ENCODE measurements at places on chromosomes 1 and 21.

DNA sequence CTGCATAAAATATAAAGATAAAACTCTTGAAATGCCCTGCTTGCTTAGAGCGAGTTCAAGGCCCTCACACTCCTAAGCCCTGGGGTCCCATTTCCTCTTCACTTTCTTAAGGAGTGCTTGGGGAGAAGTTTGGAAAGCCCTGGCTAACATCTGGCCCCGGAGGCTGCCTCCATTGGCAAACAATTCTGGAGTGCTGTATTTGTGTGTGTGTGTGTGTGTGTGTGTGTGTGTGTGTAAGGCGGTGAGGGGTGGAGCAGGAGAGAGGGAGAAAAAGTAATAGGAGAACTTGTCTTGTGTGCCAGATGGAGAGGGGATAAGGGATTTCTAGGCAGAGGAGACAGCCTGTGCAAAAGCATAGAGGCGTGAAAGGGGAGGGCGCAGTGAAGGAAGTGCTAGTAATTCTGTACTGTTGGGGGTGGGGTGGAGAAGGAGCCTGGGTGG, 578 bp upstream of the TRIM62 start:
- DNase-seq = no peak

DNA sequence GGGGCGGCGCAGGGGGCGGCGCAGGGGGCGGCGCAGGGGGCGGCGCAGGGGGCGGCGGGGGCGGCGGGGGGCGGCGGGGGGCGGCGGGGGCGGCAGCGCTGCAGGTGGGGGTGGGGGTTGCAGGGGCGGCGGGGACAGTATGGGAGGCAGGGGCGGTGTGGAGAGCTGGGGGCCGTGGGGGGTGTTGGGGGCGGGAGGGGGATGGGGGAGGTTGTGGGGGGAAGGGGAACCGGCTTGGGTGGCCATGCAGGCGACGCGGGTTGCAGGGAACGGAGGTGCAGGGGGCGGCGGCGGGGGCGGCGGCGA, 13.0 kb upstream of the SLC19A1 start:
- DNase-seq = no peak

DNA sequence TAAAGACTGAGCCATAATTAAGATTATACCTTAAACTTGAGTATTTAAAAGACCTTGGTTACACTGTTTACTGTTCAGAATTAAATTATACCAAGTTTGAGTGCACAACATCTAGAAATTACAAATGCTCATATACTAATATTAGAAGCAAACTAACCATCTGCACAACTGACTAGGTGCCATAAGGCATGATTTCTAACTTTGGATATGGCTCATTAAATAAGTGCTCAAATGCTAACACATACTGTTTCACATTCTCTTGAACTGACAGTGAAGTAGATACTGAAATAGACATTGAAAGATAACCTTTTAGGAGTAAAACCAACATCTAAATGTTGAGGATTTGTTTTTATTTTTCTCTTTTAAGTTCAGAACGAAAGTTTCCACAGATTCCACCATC, 74.1 kb downstream of the PRKAA2 start:
- no peak for DNase-seq

DNA sequence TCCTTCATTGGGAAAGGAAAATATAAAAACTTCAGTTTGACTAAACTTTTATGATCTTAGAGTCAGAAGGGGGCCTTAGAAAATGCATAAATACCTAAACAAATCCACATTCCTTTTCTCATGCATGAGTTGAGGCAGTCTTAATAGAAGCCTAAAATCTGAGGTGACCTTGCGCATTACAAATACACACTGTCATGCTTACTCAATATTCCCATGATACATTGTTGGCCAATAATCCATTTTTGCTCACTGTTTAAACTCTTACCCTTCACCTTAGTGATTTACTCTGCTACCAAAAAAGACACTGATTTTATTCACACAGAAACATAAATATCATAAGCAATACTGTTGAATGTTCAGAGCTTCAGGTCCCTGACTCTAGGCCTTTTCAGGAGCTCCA, 19.1 kb upstream of the TMCO1 start:
- DNase-seq = no peak

GRCh38 chr1:162868972-162869371, 8.0 kb upstream of the CCDC190 start:
- DNase-seq = no peak

- DNase-seq = peak; percentile 35
Measured at GRCh38 chr1:117093870-117094621, 27.5 kb downstream of the TRIM45 start.

GRCh38 chr21:39902986-39903385, 35.7 kb downstream of the PCP4 start:
- no peak for DNase-seq

DNA sequence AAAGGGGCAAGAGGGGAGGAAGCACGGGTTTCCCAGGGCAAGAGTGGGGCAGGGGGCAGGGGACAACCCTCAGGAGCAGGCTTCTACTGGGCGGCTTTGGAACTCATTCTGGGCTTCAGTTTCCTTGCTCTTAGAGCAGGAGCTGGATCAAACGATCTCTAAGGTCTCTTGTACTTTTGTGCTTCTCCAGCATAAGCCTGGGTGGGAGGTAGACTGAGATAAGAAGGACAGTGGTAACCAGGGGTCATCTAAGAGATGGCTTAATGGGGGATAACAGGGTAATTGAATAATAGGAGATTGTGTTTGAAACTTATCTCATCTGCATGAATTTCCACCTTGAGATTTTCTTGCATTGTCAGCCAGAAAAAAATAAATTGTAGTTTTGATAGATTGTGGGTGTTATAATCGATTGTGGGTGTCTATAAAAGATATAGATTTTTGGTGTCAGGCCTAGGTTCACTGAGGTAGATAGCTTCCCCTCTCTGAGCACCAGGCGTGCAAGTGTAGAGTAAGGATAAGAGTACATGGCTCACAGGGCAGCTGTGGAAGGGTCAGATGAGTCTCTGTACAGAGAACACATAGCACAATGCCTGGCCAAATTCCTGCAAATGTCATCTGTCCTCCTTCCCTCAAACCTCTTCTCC, 68.0 kb downstream of the CD58 start:
- no peak for DNase-seq

GRCh38 chr21:43353282-43354025, 73.5 kb downstream of the SIK1 start:
- no peak for DNase-seq

DNA sequence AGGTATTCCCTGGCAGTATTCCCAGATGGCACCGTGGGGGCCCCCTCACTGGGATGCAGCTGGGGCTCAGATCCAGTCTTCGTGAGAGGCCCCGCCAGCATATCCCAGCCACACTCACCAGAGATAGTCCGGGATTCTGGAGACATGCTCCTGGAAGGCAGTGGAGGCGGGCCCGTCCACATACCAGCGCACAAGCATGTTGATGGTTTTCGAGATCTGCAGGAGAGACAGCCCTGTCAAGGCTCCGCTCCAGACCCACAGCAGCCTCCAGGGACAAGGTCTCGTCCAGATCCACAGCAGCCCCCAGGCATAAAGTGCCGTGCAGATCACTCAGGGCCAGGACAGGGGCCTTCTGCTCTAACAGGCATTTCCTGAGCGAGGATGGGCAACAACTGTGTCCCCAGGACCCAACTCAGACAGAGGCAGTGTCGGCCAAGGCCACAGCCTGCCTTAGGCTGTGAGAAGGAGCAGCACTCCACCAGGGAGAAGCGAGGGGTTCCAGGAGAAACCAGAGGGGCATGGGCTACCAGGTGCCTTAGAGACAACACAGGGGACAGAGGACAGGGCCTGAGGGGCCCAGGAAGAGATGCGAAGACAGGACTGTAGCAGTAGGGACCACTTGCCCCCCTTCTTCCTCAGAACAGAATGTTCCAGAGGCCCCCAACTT, 14.8 kb downstream of the LSS start:
- no peak for DNase-seq

GRCh38 chr1:235575597-235575996, 71.3 kb upstream of the B3GALNT2 start:
- DNase-seq = no peak

GRCh38 chr1:100793659-100794058, 74.1 kb downstream of the VCAM1 start:
- DNase-seq = no peak

DNA sequence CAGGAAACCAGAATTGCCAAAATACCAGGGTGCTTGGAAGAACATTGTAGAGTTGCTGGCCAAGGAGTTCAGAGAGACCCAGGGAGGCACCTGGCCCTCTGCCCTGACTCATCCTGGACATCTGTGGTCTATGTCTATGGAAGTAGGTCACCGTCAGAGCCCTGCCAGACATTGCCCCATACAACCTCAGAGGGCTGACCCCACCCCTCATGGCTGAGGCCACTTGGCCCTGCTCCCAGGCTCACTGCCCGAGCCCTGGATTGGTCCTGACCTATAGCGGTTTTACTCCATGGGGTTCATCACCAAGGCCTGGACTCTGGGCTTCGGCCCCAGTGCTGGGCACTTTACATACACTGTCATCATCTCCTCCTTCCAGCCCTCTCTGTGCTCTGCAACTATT, 233.1 kb downstream of the PTPRU start:
- DNase-seq = no peak

DNA sequence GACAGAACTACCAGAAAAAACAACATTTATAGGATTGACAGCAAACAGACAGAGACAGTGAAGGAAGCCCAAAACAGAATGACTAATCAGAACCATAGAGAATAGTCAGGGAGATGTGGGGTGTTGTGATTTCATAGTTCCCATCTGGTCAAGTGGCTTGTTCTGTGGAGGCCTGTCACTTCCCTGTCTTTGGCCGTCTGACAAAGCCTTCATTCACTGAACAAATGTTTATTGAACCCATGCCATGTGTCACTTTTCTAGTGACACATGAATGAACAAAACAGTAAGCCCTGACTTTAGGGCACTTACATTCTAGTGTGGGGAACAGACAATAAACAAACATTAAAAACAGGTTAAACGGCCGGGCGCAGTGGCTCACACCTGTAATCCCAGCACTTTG, 3.2 kb upstream of the SRRM1 start:
- no peak for DNase-seq

Data from right kidney (tissue), 9 donors.